Left forelimb (tissue), 1 donor: ENCODE measurements at places on chromosomes 5 and 9.
A peak's percentile ranks its signal among the peaks of the same experiment; 100 is the strongest.

DNA sequence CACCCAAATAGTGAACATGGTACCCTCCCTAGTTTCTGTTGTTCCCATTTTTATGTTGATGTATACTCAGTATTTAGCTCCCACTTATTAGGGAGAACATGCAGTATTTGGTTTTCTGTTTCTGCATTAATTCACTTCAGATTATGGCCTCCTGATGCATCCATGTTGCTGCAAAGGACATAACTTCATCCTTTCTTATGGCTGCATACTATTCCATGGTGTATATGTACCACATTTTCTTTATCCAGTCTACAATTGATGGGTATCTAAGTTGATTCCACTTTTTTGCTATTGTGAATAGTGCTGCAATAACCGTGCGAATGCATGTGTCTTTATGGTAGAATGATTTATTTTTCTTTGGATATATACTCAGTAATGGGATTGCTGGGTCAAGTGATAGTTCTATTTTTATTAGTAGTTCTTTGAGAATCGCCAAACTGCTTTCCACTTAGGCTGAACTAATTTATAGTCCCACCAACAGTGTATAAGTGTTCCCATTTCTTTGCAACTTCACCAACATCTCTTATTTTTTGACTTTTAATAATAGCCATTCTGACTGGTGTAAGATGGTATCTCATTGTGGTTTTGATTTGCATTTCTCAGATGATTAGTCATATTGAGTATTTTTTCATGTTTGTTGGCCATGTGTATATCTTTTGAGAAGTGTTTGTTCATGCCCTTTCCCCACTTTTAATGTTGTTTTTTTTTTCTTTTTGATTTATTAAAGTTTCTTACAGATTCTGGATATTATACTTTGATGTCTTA is 79.6 kb downstream of the SMIM15 start:
- DNase-seq, result no peak

DNA sequence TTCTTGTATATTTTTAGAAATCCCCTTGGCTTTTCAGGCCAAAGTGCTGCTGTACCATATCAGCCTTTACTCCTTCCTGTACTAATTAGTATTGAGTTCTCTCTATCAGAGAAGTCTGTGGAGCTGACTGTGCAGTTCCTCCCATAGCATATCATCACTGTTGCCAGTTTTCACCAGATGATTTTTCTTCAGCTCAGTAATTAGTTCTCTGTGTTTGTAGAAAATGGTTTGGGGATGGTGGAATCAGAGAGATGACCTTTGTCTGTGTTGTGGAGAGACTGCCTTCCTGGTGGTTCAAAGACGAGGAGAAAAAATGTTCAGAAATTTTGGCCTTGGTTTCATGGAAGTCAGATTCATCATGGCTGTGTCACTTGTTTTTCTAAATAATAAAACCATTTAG is 227.5 kb upstream of the ACTBL2 start:
- DNase-seq, result no peak

GRCh38 chr9:4106760-4107143 is 193.1 kb downstream of the GLIS3 start:
- DNase-seq, result no peak

- no peak for DNase-seq
Observed at GRCh38 chr5:178467205-178467567, 123.0 kb downstream of the COL23A1 start.

GRCh38 chr5:80904533-80905187 is 55.5 kb upstream of the RASGRF2 start:
- no peak for DNase-seq

DNA sequence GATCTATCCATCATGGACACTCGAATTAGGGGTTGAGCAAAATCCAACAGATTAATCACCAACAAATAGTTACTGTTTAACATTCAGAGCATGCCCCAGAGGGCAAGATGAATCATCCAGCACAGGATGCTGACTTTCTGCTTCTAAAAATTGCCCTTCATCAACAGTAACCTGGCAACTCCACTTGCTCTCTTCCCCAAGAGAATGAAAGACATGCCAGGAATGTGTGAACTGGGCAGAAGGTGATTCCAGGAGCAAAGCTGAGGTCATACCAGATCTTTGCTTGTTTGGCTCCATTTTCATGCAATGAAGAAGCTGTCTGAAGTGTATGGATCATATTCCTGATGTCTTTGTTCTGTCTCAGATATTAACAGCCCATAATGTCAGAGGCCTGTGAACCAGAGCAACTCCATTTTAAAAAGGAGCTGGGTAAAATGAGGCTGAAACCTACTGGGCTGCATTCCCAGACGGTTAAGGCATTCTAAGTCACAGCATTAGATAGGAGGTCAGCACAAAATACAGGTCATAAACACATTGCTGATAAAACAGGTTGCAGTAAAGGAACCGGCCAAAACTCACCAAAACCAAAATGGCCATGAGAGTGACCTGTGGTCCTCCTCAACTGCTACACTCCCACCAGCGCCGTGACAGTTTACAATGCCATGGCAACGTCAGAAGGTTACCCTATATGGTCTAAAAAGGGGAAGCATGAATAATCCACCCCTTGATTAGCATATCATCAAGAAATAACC is 2.5 kb upstream of the ZNF367 start:
- DNase-seq, result no peak

- no peak for DNase-seq
Observed at GRCh38 chr9:38183994-38184568, 115.1 kb upstream of the SHB start.

GRCh38 chr5:77266291-77266690 is 55.8 kb downstream of the PDE8B start:
- DNase-seq, result no peak

DNA sequence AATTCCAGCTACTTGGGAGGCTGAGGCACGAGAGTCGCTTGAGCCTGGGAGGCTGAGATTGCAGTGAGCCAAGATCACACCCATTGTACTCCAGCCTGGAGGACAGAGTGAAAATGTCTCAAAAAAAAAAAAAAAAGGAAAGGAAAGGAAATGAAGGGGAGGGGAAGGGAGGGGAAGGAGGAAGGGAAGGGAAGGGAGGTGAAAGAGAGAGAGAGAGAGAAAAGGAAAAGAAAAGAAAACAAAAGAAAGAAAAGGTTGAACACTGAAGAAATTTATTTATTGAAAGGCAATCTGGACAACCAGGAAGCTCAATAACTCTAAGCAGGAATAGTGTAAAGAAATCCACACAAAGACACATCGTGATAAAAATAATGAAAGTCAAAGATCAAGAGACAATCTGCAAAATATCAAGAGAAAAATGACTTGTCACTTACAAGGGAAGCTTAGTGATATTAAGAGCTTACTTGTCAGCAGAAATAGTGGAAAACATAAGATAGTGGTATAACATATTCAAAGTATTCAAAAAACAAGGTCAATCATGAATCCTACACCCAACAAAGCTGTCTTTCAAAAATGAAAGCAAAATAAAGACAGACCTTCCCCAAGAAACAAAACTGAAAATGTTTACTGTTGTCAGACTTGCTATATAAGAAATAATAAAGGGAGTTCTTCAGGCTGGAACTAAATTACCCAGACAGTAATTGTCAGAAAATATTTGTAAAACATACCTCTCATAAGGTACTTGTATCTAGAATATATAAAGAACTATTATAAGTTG is 10.9 kb upstream of the RIMOC1 start:
- DNase-seq, result no peak

DNA sequence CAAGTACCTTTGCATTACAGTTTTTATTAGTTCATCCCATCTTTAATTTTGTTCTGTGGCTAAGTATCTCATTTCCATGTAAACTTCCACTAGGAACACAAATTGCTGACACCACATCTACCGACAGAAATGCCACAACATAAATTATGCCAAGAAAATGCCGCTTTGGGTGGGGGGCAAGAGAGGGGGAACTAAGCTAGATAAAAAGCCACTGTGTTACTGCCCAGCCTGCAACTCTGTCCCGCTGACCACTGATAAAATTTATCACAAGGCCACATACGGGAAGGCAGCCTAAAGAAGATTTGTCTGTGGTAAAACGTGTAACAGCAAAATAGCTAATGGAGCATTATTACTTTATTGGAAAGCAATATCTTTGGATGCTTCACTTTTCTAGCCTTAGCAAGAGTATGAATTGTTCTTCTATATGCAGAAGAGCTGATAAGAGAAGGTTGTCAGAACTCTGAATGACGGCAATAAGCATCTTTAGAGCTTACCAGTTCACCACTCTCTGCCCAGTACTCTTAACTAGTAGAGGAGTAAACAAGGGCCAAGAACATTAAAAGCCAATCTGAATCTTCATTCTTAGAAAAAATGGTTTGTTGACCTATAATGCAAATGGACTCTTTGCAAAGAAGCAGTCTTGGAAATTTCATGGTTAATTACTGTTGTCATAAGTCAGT is 172.2 kb upstream of the MEF2C start:
- no peak for DNase-seq

DNA sequence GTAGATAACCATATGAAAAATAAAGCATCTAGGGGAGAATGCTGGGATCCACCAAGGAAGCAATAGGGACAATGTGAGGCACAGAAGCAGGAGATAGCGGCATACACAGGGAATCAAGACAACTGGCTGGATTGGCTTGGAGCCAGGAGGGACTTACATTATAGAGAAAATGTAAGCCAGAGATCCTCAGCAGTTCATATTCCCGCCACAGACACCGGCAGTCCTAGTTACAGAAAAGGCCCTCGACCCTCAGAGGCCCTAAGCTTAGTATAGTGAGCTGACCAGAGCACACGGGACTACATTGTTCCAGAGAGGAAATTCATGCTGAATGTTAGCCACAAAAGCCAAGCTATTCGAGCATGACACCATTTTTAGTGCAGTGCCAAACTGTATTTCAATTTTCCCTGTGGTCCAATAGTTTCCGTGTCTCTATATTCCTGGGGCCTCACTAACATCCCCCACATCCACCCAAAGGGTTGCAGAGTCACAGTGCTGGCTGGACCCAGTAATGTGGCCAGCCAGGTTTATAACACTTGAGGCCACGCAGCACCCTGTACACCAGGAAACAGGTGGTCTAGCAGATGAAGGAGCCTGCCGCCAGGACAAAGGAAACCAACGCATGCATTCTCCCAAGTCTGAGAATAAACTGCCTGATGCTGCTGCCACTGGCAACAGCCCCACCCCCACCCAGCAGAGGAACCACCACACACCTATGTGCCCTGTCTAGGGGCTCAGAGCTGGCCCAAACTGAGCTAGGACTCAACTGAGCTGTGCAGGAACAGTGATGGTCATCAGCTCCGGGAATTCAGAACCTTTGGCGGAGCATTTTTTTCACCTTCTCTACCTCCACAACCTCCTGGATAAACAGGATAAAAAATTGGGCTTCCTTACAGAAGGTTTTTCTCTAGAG is 693.2 kb upstream of the CHD1 start:
- no peak for DNase-seq

DNA sequence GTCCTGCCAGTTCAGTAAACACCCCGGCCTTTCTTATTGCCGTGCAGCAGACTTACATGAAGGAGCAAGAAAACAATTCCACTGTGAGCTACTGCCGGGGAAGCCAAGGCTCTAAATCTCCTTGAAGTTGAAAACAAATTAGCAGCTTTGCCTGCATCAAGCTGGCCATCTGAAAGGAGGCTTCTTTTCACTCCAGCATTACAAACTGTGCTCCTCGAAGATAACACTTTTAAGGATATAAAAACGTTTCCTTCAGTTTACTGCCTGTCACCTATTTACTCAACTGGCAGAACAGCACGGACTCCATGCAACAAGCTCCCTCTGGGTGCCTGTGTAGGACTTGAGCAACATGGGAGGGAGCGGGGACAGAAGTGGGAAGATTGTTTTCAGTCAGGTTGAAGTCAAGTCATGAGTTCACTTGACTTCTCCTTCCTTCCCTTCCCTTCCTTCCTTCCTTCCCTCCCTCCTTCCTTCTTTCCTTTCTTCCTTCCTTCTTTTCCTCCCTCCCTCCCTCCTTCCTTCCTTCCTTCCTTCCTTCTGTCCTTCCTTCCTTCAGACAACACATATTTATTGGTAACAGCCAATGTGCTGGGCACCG is 67.4 kb downstream of the ZNF608 start:
- no peak for DNase-seq

GRCh38 chr5:122879076-122879475 is 33.7 kb downstream of the SNX24 start:
- no peak for DNase-seq

DNA sequence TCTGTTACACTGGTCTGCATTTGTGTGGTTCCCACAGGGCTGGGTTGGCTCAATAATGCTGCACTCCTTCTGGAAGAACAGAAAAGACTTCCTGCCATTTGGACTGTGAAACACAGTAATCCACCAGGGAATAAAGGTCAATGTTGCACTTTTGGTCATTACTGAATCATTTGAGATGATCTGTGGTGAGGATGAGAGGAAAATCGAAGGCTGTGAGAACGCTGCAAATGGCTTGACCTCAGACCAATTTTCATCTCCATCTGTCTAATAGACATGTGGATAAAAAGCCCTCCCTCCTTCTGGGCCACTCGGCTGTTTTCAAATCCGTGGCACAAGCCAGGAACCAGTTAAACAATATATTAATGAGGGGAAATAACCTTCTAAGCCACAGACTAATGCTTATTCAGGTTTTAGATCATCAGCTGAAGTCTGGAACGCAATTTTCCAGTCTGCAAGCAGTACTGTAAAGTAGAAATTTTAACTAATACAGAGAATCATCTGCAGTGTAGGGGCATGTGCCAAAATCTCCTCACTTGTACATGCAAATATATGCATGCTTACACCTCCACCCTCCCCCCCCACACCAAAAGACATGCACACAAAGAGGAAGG is 20.2 kb downstream of the TLE1 start:
- no peak for DNase-seq

DNA sequence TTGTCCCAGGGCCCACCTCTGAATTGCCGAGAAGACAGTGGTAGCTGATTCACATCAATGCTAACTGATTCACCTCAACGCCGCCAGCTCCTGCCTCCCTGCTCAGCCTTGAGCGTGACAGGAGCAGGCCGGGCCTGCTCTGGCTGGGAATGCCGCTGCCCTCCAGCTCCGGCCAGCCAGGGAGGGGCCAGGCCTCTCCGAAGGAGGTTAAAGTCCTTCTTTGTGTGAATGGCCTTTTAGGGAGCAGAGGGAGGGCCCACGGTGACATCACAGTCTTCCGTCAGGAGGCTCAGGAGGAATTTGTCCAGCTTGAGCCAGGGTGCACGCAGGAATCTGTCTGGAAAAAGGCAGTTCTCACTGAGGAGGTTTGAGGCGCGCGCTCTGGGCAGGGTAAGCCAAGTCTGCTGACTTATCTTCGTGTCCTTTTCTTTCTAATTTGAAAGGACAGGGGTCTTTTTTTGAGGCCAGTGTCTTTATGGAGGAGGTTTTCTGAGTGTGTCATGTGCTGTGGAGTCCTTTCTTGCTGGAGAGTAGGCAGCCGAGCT is 82.7 kb downstream of the C9orf152 start:
- peak; percentile 85 for DNase-seq

GRCh38 chr5:148543727-148544126 is 110.6 kb downstream of the HTR4 start:
- no peak for DNase-seq
